ENCODE measurements at places on chromosomes 16 and 17. TPM values are rescaled to one million over a fixed set of nuclear protein-coding genes. Genes with fewer than 3 reads are reported as not detected.

DNA sequence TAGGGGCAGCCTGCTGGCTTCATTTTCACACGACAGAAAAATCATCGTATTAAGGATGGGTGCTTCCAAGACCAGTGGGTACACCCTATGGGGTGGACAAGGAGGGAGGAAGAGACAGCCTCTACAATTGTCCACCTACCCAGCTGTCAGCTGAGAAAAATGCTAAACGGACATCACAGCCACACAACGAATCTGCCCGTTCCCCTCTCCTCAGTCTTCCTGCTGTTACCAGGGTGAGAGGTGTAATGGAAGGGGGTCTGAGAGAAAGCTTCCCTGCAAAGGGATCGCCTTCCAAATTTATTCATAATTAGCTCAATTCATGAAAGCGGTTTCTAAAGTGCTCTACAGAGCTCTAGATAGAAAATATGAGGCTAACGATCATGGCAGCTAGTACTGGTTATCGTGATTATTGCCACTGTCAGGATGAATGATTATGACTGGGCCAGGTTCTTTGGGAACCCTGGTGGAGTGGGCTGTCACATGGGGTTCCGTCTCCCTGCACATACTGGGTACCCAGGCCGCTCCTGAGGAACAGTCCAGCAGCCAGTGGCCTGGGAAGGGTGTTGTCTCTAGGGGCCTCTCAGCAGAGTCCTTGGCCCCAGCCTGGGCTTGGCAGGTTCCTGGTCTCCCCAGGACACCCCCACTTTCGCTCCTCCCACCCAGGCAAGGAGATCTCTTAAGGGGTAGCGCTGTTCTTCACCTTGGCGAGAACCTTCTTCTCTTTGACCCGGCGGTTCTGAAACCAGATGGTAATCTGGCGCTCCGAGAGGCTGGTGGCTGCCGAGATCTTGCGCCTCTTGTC, 2.2 kb downstream of the HOXB13 start:
- peaks cover 43% of the 10 kb centered on the region for H3K27me3 ChIP-seq
- no peak overlapping the region for H3K27ac ChIP-seq
- H3K36me3 ChIP-seq, result no peaks in the 10 kb centered on the region
- no peak for DNase-seq
- no peak overlapping the region for H3K4me3 ChIP-seq

DNA sequence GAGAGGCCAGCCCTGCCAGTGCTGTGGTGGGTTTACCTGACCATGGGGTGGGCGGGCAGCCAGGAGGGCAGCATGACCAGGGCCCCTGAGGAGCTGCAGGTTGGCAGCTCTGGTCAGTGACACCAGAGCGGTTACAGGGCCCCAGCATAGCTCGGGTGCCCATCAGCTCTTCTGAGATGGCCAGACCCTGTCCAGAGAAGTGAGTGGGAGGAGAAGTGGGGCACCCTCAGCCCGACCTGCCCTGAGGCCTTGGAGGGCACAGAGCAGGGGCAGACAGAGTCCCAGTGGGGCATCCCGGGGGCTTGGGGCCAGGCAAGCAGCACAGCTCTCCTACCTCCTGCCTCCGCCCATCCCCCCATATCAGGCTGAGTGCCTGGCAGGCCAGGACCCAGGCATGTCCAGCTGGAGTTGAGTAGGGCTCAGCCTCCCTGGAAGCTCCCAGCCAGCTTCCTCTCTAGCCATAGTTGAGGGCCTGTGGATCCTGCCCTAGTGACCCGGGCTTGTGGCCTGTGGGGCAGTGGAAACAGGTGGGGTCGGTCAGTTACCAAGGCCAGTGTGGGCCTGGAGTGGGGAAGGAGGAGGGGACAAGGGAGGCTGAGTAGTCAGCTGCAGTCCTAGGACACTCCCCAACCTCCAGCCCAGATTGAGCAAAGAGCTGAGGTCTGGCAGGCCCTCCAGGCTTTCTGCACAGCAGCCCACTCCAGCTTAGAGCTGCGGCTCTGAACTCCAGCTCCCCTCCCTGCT, 83.5 kb downstream of the AMFR start:
- DNase-seq, result no peak
- H3K27me3 ChIP-seq, result no peaks in the 10 kb centered on the region
- no peak overlapping the region for H3K27ac ChIP-seq
- no peak overlapping the region for H3K4me3 ChIP-seq
- no peaks in the 10 kb centered on the region for H3K4me1 ChIP-seq

DNA sequence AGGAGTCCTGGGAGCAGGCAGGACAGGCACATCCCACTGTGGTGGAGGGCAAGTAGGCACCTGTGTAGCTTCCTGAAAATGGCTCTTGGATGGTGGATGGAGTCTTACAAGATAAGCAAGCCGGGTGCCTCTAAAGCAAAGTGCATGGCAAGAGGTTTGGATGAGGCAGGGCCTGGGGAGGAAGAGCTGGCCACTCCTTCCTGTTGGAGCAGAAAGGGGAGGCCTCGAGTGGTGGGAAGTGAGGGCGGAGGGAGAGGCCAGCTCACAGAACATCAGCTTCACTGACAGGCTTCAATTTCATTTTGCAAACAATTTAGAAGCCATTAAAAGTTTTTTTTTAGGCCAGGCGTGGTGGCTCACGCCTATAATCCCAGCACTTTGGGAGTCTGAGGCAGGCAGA, 31.0 kb downstream of the CD300A start:
- DNase-seq, result no peak
- H3K4me3 ChIP-seq, result no peak overlapping the region
- no peaks in the 10 kb centered on the region for H3K4me1 ChIP-seq
- H3K36me3 ChIP-seq, result no peaks in the 10 kb centered on the region

DNA sequence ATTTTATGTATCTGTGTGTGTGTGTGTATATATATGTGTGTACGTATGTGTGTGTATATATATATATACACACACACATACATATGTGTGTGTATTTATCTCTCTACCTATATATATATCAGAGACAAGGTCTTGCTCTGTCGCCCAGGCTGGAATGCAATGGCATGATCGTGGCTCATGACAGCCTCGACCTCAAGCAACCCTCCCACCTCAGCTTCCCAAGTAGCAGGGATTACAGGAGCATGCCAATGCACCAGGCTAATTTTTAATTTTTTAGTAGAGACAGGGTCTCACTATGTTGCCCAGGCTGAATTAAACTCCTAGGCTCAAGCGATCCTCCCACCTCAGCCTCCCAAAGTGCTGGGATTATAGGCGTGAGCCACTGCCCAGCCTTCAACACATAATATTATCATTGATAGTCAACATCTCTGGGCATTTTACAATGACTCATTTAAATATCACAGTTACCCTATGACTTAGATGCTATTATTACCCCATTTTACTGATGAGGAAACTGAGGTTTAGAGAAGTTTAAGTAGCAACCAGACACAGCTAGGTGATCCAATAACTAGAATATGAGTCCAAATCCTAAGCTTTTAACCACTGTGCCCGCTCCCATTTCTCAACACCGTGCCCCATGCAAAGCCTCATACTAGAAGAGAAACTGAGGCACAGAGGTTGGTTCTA, 24.3 kb downstream of the G6PC3 start:
- no peak overlapping the region for H3K4me3 ChIP-seq
- peaks cover 12% of the 10 kb centered on the region for H3K4me1 ChIP-seq
- H3K27ac ChIP-seq, result no peak overlapping the region
- no peaks in the 10 kb centered on the region for H3K27me3 ChIP-seq

DNA sequence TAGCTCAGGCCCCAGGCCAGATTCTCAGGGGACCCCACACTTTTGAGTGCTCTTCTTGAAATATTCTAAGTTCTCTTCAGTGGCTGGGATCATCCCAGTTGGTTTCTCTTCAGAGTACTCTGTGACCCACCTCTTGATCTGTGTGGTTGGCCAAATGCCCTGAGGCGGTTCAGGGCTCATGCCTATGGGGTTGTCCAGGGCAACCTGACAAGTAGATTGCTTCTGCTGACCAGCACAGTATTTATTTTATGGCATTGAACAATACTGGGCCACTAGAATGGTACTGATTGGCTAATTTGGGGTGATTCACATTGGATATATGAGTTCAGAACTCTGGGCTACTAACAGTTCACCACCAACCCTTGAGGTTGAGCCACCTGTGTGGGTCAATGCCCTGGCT, 7.4 kb upstream of the GOSR2 start:
- no peak overlapping the region for H3K4me3 ChIP-seq
- no peak overlapping the region for H3K27ac ChIP-seq
- no peaks in the 10 kb centered on the region for H3K4me1 ChIP-seq

GRCh38 chr16:14564323-14564722, 65.7 kb downstream of the PARN start:
- no peaks in the 10 kb centered on the region for H3K4me1 ChIP-seq
- no peak for DNase-seq
- no peaks in the 10 kb centered on the region for H3K36me3 ChIP-seq
- no peak overlapping the region for H3K27ac ChIP-seq
- no peak overlapping the region for H3K4me3 ChIP-seq

DNA sequence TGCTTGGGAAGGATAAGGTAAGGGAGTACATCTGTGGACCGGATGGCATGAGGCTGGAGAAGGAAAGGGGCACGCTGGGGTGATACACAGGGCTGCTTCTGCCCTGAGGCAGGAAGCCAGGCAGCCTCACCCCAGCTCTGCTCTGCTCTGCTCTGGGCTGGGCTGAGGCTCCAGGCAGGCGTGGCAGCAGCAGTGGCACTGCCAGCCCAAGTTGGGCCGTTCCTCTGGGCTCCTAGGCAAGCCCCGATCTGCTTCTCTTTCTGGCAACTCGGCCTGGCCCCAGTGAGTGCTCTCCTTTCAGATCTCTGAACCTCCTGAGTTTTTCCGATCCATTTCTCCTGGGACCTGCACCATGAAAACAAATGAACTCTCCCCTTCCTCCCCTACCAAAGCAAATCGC, 44.9 kb downstream of the VAC14 start:
- H3K27me3 ChIP-seq, result no peaks in the 10 kb centered on the region
- H3K4me1 ChIP-seq, result no peaks in the 10 kb centered on the region
- H3K4me3 ChIP-seq, result no peak overlapping the region

Gene SLC52A1
- total RNA-seq, result 0.19 TPM

Gene HOXB6
- total RNA-seq, result 0.34 TPM

Gene SLFN12L
- total RNA-seq, result 86.2 TPM

Gene SSTR5
- total RNA-seq, result not detected

Gene C17orf67
- total RNA-seq, result 5.4 TPM

All from naive thymus-derived CD4-positive, alpha-beta T cell (primary cell).